AG04449 (cell line): ENCODE measurements at places on chromosomes 4 and X.

DNA sequence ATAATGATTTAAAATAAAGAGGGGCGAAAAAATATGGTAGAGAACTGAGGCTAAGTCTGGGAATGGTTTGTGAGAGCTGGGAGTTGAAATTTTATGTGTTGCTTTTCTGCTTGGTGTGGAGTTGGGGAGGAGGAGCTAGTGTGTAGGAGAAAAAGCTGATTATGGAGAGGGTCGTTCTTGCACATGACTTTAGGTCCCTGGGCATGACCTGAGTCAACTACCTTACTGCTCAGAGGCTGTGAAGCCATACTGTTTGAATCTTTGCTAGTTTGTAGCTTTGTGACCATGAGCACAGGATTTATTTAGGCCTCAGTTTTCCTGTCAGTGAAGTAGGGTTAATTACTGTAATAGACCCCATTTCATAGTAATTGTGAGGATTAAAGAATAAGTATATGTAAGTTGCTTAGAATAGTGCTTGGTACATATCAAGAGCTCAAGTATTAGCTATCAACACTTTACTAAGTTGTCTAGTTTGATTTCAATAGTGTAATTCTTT lies 78.6 kb downstream of the KDM6A start:
- no peak for DNase-seq

GRCh38 chr4:86641516-86642090 lies 47.5 kb downstream of the PTPN13 start:
- no peak for DNase-seq

GRCh38 chr4:167721617-167722486 lies 370.5 kb upstream of the ANXA10 start:
- no peak for DNase-seq

DNA sequence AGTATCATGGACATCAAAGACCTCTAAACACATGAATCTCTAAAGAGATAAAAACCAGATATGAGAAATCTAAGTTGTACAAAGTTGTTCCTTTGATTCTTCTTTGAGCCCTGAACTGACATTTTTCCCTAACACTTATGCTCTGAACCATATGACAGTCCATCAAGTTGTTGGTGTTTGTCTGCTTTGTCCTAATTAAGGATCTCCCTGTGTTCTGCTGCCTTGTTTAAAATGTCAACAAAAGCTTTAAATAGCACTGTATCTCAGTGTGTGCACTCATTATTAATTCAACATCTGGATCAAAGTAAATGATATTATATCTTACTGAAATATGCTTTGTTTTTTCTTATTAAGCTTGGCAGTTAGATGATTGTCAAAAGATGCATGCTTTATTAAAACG lies 321.8 kb downstream of the MAPK10 start:
- DNase-seq: no peak

DNA sequence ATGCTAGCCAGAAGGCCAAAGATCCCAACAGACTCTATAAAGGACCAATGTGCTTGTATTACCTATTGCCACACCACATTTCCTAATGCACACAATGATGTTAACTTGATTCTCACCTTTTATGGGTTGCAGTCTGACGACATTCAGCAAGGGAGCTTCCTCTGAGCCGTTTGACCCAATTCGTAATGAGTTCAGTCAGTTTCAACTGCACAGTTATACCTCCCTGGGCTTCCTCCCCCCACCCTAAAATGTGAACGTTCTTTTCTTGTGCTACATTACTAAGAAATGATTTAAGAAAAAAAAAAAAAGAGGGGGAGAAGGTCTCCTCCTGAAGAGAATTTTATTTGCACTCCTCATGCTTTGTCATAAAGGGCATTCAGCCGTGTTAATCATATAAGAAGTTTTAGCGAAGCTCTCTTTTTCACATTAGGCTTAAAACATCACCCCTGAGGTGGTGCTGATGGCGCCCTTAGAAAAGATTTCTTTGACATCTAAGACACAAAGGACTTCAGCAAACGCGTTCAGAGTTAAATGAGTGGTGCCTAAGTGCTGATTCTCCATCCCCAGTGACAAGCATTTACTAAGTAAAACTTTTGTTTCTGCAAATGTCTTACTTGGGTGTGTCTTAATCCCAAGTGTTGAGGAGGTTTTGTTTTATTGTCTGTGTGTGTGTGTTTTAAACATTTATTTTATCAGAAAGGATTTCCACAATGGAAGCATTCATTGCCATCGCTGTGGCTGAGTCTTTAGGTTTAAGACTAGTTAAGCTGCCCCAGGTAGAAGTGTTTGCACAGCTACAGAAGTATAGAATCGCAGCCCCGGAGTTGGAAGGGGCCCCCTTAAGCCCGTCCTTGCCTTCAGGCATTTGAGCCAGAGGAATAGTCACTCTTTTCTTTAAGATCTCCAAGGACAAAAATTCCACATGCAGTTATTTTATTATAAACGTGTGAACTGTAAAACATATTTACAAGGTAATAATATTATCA lies 15.2 kb upstream of the GPC3 start:
- DNase-seq: no peak
